ENCODE measurements at places on chromosomes 5 and 9. TPM values are rescaled to one million over a fixed set of nuclear protein-coding genes. Genes with fewer than 3 reads are reported as not detected.

Gene WNK2
- total RNA-seq, result 0.24 TPM

Gene FCN2
- not detected for total RNA-seq

Gene PCDHGB5
- 2.6 TPM for total RNA-seq

Gene GFPT2
- 0.48 TPM for total RNA-seq

Gene TXNDC8
- total RNA-seq, result not detected

Gene FOXD4L6
- not detected for total RNA-seq

Gene RALGPS1
- total RNA-seq, result 1.2 TPM

Gene IL9
- not detected for total RNA-seq

Gene LVRN
- total RNA-seq, result not detected

Gene LRSAM1
- 11.1 TPM for total RNA-seq

Gene PALM2AKAP2
- 8.2 TPM for total RNA-seq

Gene ADAMTS2
- not detected for total RNA-seq

Gene UBE2QL1
- total RNA-seq, result not detected

Gene IL5
- not detected for total RNA-seq

Gene TAL2
- total RNA-seq, result not detected

Gene LMBRD2
- total RNA-seq, result 7.5 TPM

Gene PCDHGB1
- 0.24 TPM for total RNA-seq

Gene EIF4E1B
- not detected for total RNA-seq

Gene PAIP1
- total RNA-seq, result 156 TPM

Gene FAM151B
- 0.48 TPM for total RNA-seq

Gene ACTBL2
- 0.21 TPM for total RNA-seq

Gene ZNF883
- total RNA-seq, result 0.96 TPM

Gene NMUR2
- total RNA-seq, result not detected

Gene MAMDC4
- 1.1 TPM for total RNA-seq

Gene INSL4
- not detected for total RNA-seq

Gene CFAP77
- not detected for total RNA-seq

Gene CNTLN
- total RNA-seq, result 0.85 TPM

Gene HAVCR1
- not detected for total RNA-seq

Gene CARD9
- under 0.01 TPM for total RNA-seq

Gene DPYSL3
- 4.0 TPM for total RNA-seq

Gene GRIN3A
- not detected for total RNA-seq

Gene PLK2
- 707 TPM for total RNA-seq

Gene ASS1
- total RNA-seq, result 393 TPM

Gene CDH10
- not detected for total RNA-seq

All from tracheal epithelial cell (primary cell).